ENCODE measurements at places on chromosomes 11 and 22. TPM values are rescaled to one million over a fixed set of nuclear protein-coding genes. Genes with fewer than 3 reads are reported as not detected.
A peak's percentile ranks its signal among the peaks of the same experiment; 100 is the strongest.

- DNase-seq: no peak
Observed at GRCh38 chr11:46597155-46597554, 3.3 kb upstream of the AMBRA1 start.

GRCh38 chr22:32558681-32559355 lies 84.2 kb downstream of the FBXO7 start:
- peak; percentile 95 for DNase-seq

DNA sequence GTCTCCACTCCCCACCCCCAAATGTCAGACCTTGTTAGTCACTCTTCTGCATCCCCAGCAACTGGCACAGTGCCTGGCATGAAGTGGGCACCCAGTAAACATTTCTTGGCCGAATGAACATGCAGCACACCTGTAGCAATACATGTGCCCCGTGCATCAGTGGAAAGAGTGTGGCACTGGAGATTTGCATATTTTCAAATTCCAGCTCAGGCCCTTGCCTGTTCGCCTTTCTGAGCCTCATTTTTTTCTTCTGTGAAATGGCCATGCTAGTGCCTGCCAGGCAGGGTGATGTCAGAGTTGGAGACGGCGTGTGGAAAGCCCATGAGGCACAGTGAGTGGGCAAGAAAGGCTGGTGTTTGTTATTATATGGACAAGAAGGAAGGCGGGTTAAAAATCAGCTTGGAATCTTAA lies 38.7 kb downstream of the CD82 start:
- DNase-seq: no peak

- DNase-seq: no peak
Observed at GRCh38 chr11:487571-488021, 19.4 kb downstream of the RNH1 start.

EMID1 gene
- 0.60 TPM for total RNA-seq

GRCh38 chr22:46043816-46044620 lies 67.1 kb upstream of the WNT7B start:
- no peak for DNase-seq

GRCh38 chr11:69662806-69663205 lies 12.3 kb downstream of the LTO1 start:
- no peak for DNase-seq

EIF3L gene
- 657 TPM for total RNA-seq

- DNase-seq: peak; percentile 84
Observed at GRCh38 chr22:36350751-36351594, 36.8 kb downstream of the MYH9 start.

OR10A2 gene
- total RNA-seq: not detected

GRCh38 chr22:37060801-37061610 lies 9.5 kb downstream of the KCTD17 start:
- peak; percentile 15 for DNase-seq

DNA sequence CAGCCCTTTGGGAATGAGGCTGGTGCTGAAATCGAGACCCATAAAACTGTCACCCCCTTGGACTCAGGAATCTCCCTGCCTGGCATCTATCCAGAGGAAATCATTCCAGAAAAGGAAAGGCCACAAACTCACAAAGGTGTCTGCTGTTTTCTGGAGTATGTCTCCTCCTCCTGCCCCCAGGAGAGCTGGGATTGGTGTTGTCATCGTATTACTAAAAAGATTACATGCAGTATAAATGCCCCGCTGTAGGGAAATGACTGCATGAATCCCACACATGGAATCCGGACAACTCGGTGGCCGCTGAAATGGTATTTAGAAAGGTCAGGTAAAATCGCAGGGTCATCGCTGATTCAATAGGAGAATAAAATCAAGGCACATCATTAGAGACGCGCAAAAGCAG lies 18.9 kb upstream of the RFPL3 start:
- no peak for DNase-seq

MMP13 gene
- total RNA-seq: 0.47 TPM

DNA sequence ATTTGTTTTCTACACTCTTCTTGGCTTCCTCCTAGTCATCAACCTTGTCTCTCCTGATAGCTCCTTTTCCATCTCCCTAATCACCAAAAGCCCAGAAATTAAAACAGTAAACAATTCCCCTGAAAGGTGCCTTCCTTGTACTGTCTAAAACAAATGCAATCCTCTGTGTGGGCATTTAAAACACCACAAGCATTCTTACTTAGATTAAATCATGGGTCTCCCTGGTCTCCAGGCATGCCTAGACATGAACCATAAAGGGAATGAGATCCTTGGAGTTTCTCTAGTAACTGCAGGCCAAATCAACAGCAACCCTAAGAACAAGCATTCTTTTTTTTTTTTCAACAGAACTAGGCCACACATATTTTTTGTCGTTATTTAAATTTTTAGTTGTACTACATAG lies 1.9 kb downstream of the BTG4 start:
- no peak for DNase-seq

- DNase-seq: no peak
Observed at GRCh38 chr22:41034706-41035105, 57.7 kb upstream of the EP300 start.

DNA sequence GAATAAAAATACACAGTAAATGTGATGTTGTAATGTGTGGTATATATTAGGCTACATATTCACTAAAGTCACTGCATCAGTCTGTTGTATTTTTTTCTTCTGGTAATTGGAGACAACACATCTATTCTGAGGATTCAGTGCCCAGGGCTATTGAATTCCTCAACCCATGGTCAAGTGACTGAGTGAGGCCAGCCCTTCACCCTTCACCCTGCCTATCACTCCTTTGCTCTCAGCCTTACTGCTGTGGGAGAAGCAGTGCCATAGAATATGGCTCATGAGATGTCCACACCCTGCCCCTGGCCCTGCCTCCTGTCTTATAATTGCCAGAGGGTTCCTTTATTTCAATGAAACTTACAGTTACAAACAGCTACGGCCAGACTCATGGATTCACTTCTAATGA lies 295.6 kb downstream of the NTM start:
- no peak for DNase-seq

DNA sequence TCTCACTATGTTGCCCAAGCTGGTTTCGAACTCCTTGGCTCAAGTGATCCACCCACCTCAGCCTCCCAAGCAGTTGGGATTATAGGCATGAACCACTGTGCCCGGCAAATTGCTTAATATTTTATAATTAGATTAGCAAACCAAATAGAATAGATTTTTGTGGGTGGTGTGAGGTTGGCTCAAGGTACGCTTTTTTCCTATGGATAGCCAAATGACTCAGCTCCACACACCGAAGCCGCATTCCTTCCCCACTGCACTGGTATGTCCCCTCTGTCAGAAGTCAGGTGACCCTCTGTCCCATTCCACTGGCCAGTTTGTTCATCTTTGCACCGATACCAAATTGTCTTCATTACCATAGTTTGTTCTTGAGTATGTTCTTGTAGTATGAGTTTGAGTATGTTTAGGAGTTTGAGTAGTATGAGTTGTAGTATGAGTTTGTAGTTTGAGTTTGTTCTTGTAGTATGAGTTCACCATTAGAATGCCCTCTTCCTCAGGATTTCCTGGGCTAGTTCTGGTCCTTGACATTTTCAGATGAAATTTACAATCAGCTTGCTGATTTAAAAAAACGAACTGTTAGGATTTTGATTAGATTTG lies 19.4 kb downstream of the SUSD2 start:
- peak; percentile 82 for DNase-seq

POTEH gene
- 0.27 TPM for total RNA-seq

DNA sequence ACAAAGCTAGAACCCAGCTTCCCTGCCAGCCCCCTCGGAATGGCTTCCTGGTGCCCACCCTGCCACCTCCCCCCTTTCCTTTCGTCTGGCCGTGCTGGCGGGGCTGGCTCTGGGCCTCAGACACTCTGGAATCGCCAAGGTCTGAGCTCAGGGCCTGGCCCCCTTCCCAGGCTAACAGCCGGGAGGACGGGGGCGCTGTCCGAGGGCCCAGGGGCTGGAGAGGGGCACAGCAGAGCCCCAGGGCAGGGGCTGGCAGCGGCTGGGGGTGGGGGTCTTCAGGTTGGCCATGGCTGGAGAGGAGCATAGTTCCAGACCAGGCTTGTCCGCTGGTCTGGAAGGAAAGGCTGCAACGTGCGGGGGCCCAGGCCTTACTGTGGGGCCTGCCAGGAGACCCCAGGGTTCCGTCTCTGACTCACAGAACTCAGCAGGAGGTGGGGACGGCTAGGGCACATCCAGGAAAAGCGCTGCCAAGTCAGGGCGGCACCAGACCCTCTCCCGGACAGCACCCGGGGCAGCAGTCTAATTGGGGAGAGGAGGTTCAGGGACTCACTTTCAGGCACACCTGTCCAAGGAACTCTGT lies 861 bp upstream of the LTBP3 start:
- DNase-seq: peak; percentile 64

KRTAP5-8 gene
- not detected for total RNA-seq

DNA sequence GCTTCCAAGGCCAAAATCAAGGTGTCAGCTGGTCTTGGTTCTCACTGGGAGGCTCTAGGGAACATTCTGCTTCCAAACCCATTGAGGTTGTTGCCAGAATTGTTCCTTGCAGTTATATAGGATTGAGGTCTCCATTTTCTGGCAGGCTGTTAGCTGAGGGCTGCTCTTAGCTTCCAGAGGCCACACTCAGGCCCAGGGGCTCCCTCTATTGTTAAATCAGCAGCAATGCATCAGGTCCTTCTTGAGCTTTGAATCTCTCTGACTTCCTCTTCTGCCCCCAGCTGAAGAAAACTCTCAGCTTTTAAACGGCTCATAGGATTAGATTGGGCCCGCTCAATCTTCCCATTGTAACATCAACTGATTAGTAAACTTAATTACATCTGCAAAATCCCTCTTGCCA lies 39.3 kb upstream of the BSX start:
- peak; percentile 50 for DNase-seq

SRRD gene
- total RNA-seq: 37.1 TPM

DNA sequence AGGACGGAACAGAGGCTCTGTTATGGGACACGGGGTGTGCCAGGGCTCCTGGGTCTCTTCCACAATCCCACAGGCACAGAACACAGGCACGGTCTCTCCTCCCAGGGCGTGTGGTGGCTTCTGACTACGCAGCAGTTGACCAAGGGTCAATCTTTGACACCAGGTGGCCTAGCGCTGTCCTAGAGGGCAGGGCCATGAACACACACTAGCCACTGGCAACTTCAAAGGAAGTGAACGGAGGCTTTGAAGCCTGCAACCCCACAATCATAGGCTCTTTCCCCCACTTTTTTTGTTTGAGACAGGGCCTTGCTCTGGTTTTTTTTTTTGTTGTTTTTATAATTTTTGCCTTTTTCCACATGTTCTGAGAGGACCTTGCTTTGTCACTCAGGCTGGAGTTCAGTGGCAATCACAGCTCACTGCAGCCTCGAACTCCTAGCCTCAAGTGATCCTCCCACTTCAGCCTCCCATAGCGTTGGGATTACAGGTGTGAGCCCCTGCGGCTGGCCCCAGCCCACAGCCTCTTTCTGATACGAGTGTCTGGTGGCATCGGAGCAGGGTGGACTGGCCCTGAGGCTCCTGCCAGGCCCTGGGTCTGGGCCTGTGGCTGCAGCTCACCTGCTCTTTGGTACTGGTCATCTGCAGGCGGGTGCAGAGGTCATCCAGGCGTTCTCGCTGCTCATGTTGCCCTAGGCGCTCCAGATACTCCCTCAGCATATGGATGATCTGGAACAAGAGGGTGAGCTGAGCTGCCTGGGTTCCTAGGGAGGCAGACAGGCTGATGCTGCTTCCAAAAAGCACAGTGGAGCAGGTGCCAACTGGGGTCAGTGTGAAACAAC lies 9.1 kb downstream of the GALR3 start:
- no peak for DNase-seq

GRCh38 chr22:44937216-44937615 lies 72.6 kb downstream of the PHF21B start:
- no peak for DNase-seq

- no peak for DNase-seq
Observed at GRCh38 chr11:2088746-2089535, 50.2 kb downstream of the IGF2 start.

- DNase-seq: no peak
Observed at GRCh38 chr11:71188886-71189767, 63.2 kb downstream of the SHANK2 start.

- DNase-seq: no peak
Observed at GRCh38 chr22:44301039-44301438, 11.7 kb downstream of the SHISAL1 start.

DNA sequence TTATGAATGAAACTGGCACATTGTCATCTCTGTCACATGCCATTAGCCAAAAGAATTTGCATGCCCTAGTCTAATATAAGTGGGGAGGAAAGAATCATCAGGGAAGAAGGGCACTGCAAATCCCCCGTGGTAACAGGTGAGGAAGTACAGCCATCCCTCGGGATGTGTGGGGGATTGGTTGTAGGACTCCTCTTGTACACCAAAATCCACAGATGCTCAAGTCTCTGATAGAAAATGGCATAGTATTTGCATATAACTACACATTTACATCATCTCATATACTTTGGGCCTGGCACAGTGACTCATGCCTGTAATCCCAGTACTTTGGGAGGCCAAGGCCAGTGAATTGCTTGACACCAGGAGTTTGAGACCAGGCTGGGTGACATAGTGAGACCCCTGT lies 109.7 kb downstream of the HIPK3 start:
- DNase-seq: no peak

DNA sequence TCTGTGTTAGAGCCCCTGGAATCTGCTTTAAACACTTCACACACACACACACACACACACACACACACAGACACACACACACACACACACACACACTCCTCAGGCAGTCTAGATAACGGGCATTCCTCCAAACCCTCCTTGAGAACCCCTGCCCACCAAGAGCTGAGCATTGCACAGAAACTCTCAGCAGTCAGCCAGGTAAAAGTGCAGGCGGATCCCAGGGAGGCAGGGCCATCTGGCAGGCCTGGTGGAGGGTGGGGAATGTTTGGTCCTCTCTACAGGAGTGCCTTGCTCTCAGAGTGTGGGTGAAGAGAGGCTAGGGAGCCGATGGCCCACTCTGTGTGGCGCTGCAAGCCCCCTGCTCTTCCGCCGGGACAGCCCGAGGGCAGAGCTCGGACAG lies 190.2 kb downstream of the BUD13 start:
- no peak for DNase-seq

OSM gene
- not detected for total RNA-seq

GRCh38 chr11:123628936-123629683 lies 25.3 kb downstream of the SCN3B start:
- DNase-seq: peak; percentile 68

CRYAB gene
- total RNA-seq: not detected

- DNase-seq: no peak
Observed at GRCh38 chr11:82384308-82384707, 349.4 kb downstream of the FAM181B start.

GRCh38 chr22:44127356-44127755 lies 53.4 kb upstream of the PARVG start:
- DNase-seq: peak; percentile 5
